Right kidney (tissue), 9 donors: ENCODE measurements at places on chromosomes 2 and 18.
A peak's percentile ranks its signal among the peaks of the same experiment; 100 is the strongest.

- DNase-seq = no peak
These were observed 146.5 kb upstream of the RAB12 start for GRCh38 chr18:8462651-8463185.

DNA sequence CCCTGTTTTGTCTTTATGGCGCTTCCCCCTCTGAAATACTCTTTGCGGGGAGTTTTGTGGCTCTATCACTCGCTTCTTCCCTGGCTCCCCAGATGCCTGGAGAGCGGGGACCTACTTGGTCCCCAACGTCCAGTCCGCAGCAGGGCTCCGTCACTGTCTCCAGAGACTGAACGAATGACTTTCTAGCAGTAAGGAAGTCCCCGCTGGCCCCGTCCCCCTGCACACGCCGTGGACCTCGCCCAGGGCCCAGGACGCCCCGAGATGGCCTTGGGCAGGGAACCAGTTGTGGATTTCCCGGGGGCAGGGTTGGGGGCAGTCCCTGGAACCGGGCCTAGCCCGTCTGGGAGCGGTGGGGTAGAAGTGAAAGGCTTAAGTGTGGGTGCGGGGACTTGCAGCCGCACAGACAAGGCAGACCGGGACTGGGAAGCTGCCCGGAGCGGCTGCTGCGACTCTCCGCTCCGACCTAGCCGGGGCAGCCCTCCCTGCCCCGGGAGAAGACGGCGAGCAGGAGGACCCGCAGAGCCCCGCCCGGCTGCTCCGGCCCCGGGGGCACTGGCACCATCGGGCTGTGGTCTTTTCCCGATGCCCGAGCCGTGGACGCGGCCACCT lies 821 bp upstream of the EPHA4 start:
- DNase-seq = peak; percentile 89

DNA sequence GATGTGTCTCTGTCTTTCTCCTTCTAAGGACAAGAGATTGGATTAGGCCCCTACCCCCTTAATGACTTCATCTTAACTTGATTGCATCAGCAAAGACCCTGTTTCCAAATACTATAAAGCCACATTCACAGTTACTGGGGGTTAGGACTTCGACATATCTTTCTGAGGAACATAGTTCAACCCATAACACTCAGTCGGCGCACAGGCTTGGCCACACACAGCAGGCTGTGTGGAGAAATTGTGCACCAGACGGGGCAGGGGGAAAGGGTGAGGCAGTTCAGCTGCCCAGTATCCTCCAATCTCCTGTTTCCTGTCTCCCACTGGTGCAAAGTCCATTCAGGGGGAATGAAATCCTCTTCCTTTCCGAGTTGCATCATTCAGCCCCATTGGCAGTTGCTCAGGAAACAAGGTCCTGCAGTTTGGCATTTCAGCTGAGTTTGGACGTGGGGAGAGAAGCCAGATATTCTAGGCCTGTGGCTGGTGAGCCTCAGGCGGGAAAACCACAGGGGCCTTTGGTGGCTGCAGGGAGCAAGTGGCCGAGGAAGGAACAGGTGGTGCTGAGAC lies 9.4 kb upstream of the RAPGEF4 start:
- DNase-seq = no peak

GRCh38 chr2:224101820-224102630 lies 62.9 kb upstream of the SERPINE2 start:
- DNase-seq = no peak

GRCh38 chr18:76986406-76986805 lies 146.2 kb downstream of the MBP start:
- DNase-seq = no peak

GRCh38 chr18:48909721-48910120 lies 41.0 kb downstream of the SMAD7 start:
- DNase-seq = no peak

GRCh38 chr2:19868701-19869580 lies 32.8 kb downstream of the TTC32 start:
- peak; percentile 78 for DNase-seq

- DNase-seq = no peak
These were observed 206.0 kb upstream of the TNP1 start for GRCh38 chr2:217065695-217066405.

DNA sequence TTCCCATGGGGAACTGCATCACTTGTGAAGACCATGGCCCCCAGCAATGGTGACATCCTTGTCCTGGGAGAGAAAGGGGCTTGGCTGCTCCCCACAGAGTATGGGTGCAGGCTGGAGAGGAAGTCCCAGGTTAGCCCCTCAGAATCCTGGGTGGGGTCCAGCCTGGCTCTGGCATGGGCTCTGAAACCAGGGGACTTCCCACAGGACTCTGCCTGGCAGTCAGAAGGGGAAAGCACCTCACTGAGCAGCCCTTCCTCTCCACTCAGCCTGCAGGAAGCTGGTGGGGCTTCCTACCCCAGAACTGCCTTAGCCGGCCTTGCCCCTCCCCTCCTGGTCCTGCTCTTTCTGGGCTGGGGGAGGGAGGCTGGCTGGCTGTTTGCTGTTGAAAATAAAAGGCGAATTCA lies 3.7 kb downstream of the NEURL3 start:
- DNase-seq = no peak

DNA sequence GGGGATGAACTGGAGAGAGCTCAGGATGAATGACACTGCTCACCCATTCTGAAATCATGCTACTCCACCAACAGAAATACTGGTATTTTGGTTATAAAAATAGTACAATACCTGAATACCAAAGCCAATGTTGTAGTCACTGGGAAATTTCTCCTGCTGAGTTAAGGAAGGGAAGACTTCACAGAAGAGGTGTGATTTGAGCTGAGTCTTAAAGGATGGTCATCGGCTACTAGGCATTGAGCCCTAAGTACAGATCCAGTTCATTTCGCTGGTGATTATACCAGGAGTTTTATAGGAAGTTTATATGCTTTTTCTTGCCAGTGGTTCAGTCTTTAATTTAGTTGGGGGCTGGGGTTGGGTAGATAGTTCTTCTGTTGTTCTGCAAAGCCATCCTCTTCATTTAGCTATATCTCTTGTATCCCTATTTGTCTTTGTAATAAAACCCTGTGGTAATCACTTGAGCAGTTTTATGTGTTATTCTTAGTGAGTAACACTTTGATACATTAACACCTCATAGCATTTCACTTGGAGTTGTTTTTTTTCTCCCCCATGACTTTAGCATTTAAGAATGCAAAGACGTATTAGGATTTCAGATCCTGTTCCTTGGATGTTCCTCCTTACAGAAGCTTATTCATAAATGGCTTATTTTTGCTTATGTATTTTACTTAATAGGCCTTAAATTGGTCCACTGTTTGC lies 239.9 kb upstream of the FOSL2 start:
- no peak for DNase-seq

- DNase-seq = no peak
These were observed 53.6 kb downstream of the LPIN2 start for GRCh38 chr18:2959341-2959740.

DNA sequence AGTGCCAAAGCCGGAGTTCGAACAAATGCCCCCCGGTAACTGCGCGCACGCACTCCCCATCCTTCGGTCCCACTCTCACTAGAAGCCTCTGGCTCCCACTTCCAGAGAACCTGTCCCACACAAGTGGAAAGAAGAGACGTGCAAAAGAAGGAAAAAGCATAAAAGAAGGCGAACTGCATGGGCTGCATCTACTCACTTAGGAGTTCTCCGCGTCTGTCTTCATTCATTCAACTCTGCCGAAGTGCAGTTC lies 312 bp downstream of the NR4A2 start:
- DNase-seq = no peak
